ENCODE measurements at places on chromosomes 3 and 15. TPM values are rescaled to one million over a fixed set of nuclear protein-coding genes. Genes with fewer than 3 reads are reported as not detected.

Gene SLC33A1
- 53.8 TPM for total RNA-seq

Gene DISP2
- total RNA-seq: 5.3 TPM

Gene PARL
- 19.6 TPM for total RNA-seq

Gene ARHGAP11A
- 11.8 TPM for total RNA-seq

Gene PXYLP1
- total RNA-seq: 48.9 TPM

Gene TMEM158
- 19.6 TPM for total RNA-seq

- no peak for DNase-seq
These were observed 18.6 kb downstream of the DUOX1 start for GRCh38 chr15:45148076-45149059.

GRCh38 chr15:68674975-68675374, 96.2 kb downstream of the CORO2B start:
- DNase-seq: no peak

- no peak for DNase-seq
These were observed 10.9 kb downstream of the SEMA7A start for GRCh38 chr15:74422652-74423430.

- DNase-seq: no peak
These were observed 5.5 kb downstream of the ARHGEF3 start for GRCh38 chr3:56796202-56796601.

DNA sequence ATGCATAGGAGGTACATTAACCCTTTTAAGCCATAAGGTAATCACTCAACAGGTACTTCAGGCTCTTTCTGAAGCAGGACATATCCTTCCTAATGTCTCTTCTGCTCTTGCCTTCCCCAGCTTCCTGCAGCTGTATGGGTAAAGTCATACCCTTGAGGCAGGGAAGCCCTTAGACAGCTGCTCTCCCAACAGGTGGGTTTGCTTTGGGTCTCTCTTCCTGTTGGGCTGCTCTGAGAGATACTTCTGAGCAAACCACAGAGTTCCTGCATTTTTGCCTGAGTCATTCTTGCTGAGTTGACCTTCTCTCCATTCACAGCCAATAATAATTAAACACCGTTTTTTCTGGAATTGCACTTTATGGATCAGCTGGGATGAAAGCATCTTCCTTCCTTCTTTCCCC, 2.0 kb upstream of the TRAT1 start:
- DNase-seq: no peak

GRCh38 chr3:111534701-111535100, 7.3 kb upstream of the CD96 start:
- no peak for DNase-seq

DNA sequence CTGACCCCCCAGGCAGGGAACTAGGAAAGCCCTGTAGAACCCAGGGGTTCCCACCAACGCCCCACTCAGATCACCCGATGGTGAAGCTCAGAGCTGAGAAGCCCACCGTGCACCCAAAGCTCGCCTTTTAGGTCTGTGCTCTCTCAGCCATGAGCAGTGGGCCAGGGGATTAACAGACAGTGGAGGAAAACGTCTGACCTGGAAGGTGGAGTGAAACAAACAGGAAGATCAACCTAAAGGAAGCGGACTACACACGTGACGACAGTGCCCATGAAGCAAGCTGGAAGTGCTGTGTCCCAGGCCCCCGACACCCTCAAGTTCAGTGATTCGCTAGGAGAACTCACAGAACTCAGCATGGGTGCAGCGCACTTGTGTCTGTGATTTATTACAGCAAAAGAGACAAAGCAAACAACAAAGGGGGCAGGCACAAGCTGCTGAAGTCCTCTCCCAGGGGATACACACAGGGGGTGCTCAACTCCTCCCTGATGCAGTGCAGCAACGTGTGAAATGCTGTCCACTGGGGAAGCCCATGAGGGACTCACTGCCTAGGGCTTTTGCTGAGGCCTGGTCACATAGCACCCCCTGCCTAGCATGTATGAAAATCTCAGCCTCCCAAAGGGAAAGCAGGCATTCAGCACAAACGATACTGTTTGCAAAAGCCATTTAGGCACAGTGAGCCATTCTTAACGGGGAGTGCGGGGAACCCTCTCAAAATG, 43.5 kb downstream of the CFAP92 start:
- peak; percentile 35 for DNase-seq

GRCh38 chr3:122324871-122325323, at the start of gene CSTA:
Gene CSTA, plus strand, starts transcription at chr3:122325248. Its CDS starts 45 bp downstream, at chr3:122325293.
- DNase-seq: no peak

DNA sequence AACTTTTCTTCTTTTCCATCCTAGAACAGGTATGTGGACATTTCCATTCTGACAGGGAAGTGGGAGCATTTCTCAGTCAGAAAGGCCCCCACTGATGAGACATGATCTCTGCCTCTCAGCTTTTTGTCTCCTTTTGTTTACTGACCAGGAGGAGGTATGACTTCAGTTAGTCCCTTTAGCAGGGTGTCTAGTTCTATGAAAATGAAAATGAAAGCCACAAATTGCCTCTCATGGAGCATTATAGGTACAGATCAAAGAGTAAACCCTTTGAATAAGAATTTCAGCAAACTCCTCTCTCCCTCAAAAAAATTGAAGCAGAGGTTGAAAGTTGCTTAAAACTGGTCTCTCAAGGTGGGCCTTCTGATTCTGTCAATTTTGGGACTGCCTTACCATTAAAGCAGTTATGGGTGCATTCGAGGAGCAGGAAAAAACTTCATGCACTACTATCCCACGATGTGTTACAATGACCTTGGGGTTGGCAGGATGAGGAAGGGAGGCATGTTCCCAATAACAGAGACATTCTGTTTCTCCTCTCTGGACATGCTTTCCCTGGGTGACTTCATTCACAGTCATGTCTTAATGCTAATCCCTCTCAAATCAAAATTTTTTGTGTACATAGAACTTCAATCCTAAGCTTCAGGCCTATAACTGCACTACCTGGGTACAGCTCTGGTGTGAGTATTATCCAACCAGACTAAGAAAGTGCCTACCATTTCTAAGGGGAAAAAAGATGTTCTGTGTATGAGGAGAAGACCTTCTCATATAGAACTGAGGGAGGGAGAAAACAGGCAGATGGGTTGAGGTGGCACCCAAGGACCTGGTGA, 50.6 kb upstream of the TBC1D23 start:
- no peak for DNase-seq

- DNase-seq: no peak
These were observed 10.7 kb upstream of the SERPINI2 start for GRCh38 chr3:167484551-167484950.

GRCh38 chr3:60319179-60319858, 931.9 kb downstream of the FHIT start:
- no peak for DNase-seq

DNA sequence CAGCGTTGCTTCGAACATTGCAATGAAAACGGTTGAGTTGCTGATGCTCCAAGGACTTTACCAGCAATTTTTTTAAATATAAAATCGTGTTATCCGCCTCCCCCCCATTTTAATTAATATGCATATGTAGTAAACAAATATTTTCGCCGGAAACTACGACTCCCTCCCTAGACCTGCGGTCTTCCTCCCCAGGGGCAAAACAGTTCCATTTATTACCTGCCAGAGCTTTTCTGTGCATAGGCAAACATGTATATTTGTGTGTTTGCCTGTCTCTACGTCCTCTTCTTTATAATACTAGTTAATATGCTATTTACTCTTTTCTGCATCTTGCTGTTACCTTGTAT, 593 bp upstream of the RSL24D1 start:
- DNase-seq: no peak

Data from frontal cortex (tissue), 4 donors.